Nephron progenitor cell (in vitro differentiated cells): ENCODE measurements at places on chromosomes 12 and 14.

- no peak for DNase-seq
These were observed 230.8 kb downstream of the DPF3 start for GRCh38 chr14:72663076-72663487.

DNA sequence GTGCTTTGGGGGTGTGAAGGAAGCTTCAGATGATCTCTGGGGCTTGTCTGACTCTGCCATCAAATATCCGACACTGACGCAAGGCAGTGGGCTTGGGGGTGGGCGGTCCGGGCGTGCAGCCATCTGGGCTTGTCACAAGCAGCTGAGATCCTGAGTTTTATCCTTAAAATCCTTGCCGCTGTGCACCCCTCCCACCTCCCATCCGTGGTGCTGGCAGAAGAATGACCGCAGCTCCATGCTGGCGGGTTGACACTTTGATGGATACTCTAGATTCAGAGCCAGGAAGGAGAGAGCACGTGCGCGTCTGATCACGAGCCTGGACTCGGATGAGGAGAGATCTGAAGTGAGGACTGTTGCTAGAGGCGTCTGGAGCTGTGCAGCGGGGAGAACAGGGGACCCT, 3.0 kb downstream of the ZFYVE21 start:
- DNase-seq = peak; percentile 33

- DNase-seq = no peak
These were observed 132.9 kb downstream of the DICER1 start for GRCh38 chr14:95024380-95024779.

- DNase-seq = no peak
These were observed 237.1 kb downstream of the MED13L start for GRCh38 chr12:116040402-116040801.

GRCh38 chr12:11920231-11920630, 150.5 kb upstream of the BCL2L14 start:
- no peak for DNase-seq

DNA sequence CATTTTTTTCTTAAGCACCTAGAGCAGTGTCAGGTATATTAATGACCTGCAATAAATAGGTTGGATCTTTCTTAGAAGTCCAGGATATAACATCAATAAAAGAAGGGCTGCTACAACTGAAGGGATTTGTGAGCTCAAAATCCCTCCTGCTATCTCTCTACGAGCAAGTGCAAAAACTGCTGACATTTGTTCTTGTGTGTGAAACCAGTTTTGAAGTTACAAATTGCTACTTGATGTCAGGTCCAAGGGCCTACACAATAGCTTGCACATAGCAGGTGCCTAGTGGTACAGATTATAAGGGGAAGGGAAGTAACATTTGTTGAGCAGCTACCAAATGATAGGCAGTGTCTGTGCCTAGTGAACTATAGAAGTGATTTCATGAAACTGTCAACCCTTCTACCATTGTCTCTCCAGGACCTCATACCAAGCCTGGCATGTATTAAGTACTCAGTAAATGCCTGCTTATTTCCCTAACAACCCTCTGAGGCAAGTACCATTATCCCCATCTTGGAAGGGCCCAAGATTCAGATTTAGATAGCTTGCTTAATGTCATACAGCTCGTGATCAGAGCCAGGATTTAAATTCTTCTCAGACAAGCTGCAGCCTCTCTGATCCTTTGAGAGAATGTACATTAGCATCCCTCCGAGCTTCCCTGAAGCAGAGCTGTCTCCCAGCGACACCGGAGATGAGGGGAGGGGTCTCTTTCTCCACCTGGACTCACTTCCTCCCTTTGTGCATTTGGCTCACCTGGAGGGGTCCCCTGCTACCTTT, 300.3 kb downstream of the ZFP36L1 start:
- no peak for DNase-seq

- DNase-seq = no peak
These were observed 124.3 kb upstream of the LMNTD1 start for GRCh38 chr12:25677232-25677937.

DNA sequence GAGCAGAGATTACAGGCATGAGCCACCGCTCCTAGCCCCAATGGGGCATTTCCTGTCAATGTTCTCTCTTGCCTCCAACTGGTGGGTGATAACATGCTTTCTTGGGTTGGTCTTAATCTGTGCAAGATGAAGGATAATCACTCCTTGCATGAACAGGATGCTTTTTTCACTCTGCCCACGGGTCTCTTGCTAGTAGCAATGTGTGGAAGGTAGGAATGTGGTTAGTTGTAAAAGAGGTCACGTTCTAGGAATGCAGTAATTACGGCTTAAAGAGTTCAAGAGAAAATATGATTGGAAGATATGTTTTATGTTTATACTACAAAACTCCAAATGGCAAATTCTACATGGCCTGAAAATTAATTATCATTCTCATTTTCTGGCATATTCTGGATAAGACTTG, 10.5 kb downstream of the RNASE10 start:
- no peak for DNase-seq

DNA sequence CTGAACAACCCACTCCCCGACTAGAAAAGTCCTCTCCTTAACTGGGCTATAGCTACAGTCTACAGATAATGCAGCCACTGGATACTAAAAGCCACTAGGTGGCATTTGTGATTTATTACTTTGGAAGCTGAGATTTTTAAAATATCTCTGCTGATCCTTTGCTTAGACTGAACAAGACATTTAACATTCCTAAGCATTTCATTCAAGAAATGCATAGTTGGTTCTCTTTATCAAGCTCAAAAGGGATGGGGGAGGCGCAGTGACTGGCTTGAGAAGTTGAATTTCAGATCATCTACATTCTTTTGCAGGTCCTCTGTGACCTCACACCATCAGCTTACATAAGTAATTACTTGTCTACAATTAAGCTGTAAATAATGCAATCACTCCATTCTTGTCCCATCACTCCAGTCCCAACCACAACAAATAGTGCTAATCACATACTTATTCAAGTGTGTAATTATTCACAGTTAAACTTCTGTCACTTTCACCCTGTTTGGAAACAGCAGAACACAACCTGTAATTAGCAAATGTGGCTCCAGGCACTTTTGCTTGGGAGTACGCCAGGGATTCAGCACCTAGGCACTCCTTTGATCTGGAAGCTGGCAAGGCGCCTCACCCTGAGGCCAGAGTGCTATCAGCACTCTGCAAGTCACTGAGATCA, 203.6 kb downstream of the NOVA1 start:
- no peak for DNase-seq

- no peak for DNase-seq
These were observed 61.6 kb upstream of the ZFP36L1 start for GRCh38 chr14:68854421-68854820.

- DNase-seq = no peak
These were observed 141.6 kb upstream of the MAX start for GRCh38 chr14:65243766-65244442.

GRCh38 chr12:1922075-1922709, 3.7 kb upstream of the CACNA2D4 start:
- DNase-seq = no peak

DNA sequence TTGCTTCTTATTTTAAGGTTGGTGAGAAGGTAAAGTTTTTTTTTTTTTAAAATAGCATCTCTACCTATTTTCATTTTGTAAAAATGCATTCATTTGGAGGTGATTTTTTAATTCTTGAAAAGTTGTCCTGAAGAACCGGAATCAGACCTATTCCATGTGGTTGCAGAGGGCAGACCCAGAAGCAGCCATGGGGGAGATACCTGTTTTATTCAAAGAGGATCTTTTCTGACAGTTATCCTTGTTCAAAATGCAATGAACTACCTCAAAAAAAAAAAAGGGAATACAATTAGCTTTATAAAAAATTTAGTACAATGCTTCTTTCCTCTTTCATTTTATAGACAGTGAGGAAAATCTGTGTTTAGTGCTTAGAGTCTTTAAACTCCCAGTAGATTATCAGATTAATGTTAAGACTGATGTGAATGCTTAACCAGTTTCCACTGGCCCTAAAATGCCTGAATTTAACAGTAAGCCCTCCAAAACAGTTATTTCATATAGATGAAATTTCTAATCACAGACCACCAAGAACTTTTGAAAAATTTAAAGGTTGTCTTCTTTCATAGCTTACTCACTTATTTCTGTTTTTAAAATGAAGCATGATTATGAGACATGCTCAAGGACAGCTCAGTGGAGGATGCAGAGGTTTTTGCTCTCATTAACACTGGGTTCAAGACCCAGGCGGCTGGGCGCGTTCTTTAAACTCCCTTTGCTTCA, 8.6 kb upstream of the NEMF start:
- DNase-seq = no peak

DNA sequence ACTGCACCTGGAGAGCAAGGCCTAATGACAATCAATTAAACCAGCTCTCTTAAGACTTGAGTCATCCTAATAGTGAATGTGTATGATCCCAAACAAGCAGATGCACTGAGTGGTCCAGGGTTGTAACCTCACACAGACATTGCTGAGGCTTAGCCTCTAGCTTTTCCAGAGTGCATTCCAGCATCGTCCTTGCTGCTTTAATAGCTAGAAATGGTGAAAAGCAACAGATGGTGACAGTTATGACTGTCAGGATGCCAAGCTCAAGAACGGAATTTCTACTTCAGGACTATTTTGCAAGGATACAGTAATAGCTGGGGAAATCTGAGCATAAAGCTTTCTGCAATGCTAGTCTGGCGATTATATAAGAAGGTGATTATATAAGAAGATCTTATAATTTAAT, 34.6 kb downstream of the PTPRR start:
- DNase-seq = no peak

GRCh38 chr12:5582018-5582417, 150.1 kb downstream of the NTF3 start:
- no peak for DNase-seq

DNA sequence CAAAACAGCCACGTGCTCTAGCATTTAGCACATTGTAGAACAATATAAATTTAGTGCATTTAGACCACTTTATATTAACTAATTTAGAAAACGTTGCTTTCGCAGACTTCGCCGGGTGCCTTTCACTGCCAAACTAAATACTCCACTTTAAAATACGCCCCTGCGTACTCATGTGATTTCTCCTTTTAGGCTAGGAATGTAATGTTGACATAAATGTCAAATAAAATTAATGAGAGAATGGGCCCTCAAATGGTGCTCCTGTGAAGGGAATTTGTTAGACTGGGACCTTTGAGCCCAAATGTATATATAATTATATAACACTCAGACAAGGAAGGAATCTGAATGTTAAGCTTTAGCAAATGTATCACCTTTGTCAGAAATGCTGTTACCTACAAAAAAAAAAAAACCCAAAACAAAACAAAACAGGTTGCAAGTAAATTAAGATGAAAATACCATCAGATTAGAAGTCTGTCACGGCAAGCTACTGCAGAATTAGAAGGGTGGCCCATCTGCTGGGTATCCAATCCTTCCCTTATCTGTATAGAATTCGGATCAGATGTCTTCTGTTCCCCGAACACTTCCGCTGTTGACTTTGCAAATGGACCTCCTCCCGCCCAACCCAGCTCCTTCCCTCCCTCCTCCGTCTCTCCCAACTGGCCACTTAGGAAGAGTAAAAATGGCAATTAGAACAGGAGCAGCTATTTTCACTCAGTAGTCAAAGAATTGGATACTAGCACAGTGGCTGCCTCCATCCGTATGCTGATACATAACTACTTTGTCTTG, 159.3 kb upstream of the FOXN3 start:
- peak; percentile 27 for DNase-seq

DNA sequence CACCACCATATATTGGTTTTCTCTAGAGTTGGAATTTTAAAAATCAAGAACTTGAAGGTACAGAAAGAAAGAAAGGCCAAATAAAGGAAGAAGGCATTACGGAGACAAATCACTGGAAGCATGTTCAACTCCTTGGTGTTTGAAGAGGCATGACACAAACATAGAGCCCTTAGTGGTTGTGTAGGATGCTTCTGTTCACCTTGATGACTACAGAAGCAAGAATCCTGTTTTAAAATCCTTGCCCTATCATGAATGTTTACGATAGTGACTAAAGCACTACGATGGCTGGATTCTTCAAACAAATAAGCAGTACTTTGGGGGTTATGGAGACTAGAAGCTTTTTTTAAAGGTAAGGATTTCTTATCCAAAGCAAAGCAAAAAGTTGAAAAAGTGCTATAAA, 10.3 kb upstream of the ISM2 start:
- no peak for DNase-seq

DNA sequence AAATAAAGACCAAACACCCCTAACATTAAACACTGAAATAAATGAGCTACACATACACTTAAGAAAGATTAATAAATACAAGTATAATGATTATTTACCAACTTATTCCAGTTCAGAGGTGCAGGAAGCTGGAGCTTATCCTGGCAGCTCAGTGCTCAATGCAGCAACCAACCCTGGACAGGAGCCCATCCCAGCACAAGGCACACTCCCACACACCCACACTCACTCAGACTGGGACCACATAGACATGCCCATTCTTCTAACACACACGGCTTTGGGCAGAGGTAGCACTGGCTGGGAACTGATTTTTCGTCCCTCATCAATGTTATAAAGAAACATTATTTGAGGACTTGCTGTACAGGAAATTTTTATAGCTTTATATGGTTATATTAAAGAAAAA, 797.4 kb downstream of the RPS29 start:
- peak; percentile 1 for DNase-seq

GRCh38 chr14:102096569-102097188, 9.8 kb upstream of the HSP90AA1 start:
- peak; percentile 85 for DNase-seq

DNA sequence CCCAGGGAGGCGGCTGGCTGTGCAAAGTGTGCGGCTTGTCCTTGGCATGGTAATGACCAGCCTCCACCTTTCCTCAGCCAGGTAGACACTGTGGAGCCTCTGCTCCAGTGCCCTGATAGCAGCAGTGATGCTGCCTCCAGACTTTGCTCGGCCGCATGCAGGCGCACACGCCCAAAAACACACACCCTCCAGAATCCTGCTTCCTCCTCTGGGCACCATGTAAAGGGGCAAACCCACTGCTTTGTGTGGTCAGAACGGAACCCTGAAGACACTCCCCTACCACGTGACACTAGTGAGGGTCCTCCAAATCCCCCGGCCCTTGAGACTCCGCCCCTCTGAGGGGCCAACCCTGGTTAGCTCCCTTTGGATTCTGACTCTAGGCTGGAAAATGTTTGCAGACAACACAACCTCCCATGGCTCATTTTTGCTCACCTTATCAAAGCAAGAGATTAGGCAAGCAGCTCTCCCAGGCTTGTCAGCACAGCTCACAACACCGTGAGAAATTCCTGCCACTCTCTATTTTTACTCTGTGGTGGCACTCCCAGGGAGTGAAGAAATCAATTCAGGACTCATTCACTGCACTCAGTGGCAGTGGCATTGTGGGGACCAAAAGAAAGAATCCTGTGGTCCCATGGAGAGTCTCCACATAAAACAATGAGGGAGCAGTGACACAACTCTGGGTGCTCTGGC, 4.5 kb downstream of the KRT77 start:
- DNase-seq = no peak

- no peak for DNase-seq
These were observed 67.6 kb downstream of the RIN3 start for GRCh38 chr14:92581206-92581605.

DNA sequence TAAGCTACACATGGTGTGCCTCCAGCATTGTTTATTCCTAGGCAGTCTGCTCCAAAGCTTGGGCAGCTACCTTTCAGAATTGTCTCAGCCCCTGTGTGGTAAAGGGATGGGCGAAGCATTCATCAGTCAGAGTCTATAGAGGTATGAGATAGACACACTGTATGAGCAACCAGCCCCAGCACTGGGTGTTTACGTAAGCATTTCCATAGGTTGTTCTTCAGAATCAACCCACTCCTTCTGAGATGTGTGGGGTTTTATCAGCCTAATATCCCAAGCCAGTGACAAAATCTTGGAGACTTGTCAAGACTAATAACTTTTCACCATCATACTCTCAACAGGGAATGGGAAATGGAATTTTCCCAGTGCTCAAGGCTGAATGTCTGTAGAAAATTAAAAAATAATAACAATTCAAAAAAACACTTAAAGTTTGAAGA, 98.2 kb downstream of the BTG1 start:
- DNase-seq = no peak

GRCh38 chr12:76549131-76549530, 10.4 kb downstream of the OSBPL8 start:
- no peak for DNase-seq
